ENCODE measurements at places on chromosomes 4 and X.

GRCh38 chr4:126756050-126756829 lies 876.5 kb upstream of the INTU start:
- no peaks in the 10 kb centered on the region for H3K27me3 ChIP-seq
- no peak overlapping the region for H3K4me3 ChIP-seq
- no peak overlapping the region for H3K27ac ChIP-seq
- H3K4me1 ChIP-seq: no peaks in the 10 kb centered on the region
- no peak for DNase-seq

- no peak overlapping the region for H3K4me3 ChIP-seq
- no peaks in the 10 kb centered on the region for H3K4me1 ChIP-seq
- no peaks in the 10 kb centered on the region for H3K27me3 ChIP-seq
- H3K36me3 ChIP-seq: no peaks in the 10 kb centered on the region
- H3K27ac ChIP-seq: no peak overlapping the region
These were observed 178.6 kb upstream of the JADE1 start for GRCh38 chr4:128630871-128631270.

GRCh38 chr4:86939729-86940575 lies 5.1 kb downstream of the AFF1 start:
- DNase-seq: no peak
- H3K4me1 ChIP-seq: peaks cover 32% of the 10 kb centered on the region
- no peaks in the 10 kb centered on the region for H3K36me3 ChIP-seq
- no peaks in the 10 kb centered on the region for H3K27me3 ChIP-seq
- H3K27ac ChIP-seq: peak overlapping the region; percentile 58

DNA sequence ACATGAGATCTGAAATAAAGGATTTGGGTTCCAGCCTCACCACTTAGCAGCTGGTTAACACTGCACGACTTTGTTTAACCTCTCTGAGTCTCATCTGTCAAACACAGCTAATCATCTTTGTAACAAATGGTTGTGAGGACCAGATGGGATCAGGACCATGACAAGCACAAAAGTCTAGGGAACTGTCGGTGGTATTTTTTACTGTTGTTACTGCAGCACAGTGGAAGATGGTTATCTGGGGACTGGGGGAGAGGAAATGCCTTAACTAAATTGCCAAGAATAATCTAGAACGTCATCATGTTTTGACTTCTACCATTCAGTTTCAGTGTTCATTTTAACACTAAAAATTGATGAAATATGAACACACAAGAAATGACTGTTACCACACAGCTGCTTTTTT lies 99.5 kb downstream of the ADGRA3 start:
- DNase-seq: no peak
- no peak overlapping the region for H3K4me3 ChIP-seq
- no peaks in the 10 kb centered on the region for H3K36me3 ChIP-seq
- no peaks in the 10 kb centered on the region for H3K27me3 ChIP-seq

GRCh38 chr4:7721984-7722551 lies 217.6 kb downstream of the AFAP1 start:
- no peaks in the 10 kb centered on the region for H3K4me1 ChIP-seq
- no peaks in the 10 kb centered on the region for H3K36me3 ChIP-seq
- H3K27ac ChIP-seq: no peak overlapping the region
